Cardiac ventricle fibroblast (primary cell): ENCODE measurements at places on chromosomes 2 and 18. TPM values are rescaled to one million over a fixed set of nuclear protein-coding genes. Genes with fewer than 3 reads are reported as not detected.

Gene TMEM198
- total RNA-seq, result 6.2 and 6.4 TPM in 2 replicates

Gene FOXI3
- not detected in 2 replicates for total RNA-seq

Gene SLC9A2
- total RNA-seq, result not detected in 2 replicates

Gene MEP1B
- not detected in 2 replicates for total RNA-seq

Gene LIMS2
- 0.34 and 1.1 TPM in 2 replicates for total RNA-seq

Gene MPP4
- 0.62 and 1.0 TPM in 2 replicates for total RNA-seq

Gene NMUR1
- not detected in 2 replicates for total RNA-seq

Gene STRN
- total RNA-seq, result 12.2 and 14.1 TPM in 2 replicates

Gene DSG1
- total RNA-seq, result not detected in 2 replicates

Gene CCDC148
- not detected in 2 replicates for total RNA-seq

Gene IL36B
- total RNA-seq, result not detected in 2 replicates

Gene ADAM23
- total RNA-seq, result 4.2 and 5.7 TPM in 2 replicates
